ENCODE measurements at places on chromosomes 13 and 19.

- no peak for DNase-seq
These were observed 71.9 kb upstream of the IPO5 start for GRCh38 chr13:97881556-97881955.

- no peak for DNase-seq
These were observed 32.8 kb upstream of the NANOS3 start for GRCh38 chr19:13844130-13844631.

DNA sequence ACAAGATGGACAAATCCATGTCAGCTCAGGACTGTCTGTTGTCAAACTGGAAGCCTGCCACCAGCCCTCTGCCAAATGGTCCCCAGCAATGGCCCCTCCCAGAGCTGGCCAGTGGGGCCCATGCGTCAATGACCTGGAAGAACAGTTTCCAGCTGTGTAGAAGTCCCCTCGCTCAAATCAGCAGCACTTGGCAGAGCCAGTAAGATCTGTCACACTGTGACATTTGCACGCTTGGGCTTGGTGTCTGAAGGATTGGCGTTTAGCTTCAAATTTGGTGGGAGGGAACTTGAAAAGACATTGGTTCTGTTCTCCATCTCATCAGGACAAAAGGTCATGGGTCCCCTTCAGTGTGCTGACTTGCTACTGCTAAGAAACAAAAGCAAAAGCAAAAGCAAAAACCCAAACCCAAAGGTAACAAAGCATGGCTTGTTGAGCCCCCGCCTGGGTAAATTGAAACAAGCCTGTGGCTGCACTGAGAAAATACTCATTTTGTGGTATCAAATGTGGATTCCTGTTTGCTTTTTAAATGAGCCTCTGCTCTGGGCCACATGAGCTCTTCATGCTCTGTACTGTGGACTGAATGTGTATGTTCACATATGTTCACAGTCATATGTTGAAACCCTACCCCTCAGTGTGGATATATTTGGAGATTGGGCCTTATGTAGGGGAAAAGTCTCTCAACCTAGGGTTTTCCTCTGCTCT, 253.6 kb upstream of the MAB21L1 start:
- no peak for DNase-seq

DNA sequence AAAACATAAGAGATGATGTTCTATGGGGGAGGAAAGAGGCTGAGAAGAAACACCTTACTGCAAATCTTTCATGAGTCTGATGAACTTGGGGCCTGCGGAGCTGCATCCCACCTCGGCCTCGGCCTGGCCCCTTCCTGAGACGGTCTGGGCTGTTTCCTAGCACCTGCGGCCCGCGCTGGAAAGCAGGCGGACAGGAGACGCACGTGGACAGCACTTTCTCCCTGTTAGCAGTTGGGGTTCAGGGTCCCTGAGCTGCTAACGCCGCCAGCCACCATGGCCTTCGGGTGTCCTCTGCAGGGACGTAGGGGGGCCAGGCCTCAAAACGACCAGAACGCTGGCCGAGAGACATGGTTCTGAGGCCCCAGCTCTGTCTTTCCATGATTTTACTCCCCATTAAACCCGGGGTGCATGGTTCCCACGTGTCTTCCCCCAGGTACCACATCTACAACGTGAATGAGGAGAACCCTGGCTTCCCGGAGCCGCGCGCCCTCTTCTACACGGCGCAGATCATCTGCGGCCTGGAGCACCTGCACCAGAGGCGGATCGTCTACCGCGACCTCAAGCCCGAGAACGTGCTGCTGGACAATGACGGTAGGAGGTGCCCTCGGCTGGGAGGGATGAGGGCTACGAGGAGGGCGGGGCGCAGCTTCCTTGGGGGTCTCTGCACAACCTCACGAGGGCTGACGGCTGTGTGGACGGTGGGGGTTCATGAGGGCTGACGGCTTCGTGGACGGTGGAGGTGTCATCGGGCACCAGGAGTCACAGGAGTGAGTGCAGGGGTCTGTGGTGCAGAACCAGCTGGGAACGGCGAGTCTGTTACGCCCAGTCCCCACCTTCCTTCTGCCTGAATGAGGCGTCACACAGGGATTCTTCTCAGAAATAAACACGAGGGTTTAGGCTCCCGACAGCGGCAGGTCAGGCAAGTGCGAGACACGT, 4.3 kb downstream of the GRK1 start:
- DNase-seq = no peak

DNA sequence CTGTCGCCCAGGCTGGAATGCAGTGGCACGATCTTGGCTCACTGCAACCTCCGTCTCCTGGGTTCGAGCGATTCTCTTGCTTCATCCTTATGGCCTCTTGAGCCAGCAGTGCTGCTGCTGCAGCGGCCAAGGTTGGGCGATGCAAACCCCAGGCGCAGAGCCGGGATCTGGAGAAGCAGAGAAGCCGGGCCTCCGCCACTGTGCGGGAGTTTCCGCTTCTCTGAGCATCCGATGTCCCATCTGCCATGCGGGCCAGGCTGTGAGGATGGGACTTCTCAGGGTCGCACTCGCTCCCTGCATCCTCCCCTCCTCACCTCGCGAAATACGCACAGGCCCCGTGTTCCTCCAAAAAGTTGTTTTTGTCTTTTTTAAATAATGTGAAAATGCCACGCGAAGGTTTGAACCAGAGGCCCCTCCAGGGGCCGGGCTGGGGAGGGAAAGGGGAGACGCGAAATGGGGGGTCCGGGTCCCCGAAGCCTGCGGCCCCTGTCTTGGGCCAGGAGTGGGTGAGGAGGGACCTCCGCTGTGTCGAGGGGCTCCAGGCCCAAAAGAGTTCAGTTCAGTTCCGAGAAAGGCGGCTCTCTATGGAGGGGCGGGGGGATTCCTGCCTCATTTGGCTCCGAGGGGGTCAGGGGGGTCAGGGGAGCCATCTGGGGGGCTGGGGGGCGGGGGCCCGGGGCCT, 15.9 kb downstream of the CYTH2 start:
- no peak for DNase-seq

DNA sequence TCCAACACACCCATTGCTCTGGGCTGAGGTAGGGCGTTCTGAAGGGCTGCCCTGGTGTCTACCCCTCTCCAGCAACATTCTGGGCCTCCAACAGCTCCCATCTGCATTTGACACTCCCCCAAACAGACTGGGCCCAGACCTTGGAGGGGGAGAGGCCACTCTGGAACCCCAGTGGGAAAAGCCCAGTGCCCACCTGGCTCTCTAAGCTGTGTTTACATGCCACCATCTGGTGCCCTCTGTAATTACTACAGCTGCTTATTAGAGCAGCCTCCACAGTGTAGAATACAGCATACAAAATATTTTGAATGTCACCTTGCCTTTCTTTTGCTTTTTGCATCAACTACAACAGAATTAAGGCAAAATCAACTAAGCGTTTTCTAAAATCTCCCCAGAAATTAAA, 35.8 kb upstream of the TM9SF2 start:
- no peak for DNase-seq

DNA sequence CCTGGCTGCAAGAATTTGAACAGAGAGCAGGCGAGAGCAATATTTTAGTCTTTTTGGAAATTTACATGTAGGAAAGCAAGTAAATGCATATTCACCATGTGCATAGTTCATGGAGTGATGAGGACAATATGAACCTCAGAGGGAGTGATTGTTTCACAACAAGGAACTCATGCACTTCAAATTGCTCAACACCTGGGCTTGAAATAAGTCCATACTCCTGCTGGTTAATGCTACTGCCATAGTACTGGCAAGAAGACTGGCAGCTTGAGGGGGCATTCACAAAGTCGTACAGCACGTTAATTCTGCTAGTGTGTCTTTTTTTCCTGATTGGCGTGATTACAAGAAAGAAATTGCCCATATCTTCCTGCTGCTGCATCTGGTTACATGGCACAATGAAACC, 267.6 kb downstream of the PCDH17 start:
- no peak for DNase-seq

- DNase-seq = peak; percentile 74
These were observed 740 bp downstream of the WDFY2 start for GRCh38 chr13:51584731-51585672.

DNA sequence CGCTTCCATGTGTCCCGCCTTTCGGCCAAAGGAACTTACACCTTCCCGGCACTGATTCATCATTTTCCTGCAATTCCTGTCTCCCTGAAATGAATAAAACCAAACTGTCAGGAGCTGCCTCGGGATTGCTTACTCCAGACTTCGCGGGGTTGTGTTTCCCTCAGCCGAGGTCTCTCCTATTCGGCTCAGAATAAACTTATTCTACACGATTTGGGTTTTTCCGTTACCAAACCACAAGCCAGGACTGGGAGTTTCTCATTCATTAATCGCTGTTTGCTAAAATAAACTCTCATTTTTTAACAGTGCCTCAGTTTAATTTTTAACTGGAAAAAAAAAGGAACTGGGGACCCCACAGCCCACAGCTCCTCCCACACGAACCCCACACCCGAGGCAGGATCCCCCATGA, 667 bp downstream of the ZNF878 start:
- DNase-seq = no peak

GRCh38 chr13:39692660-39693438, 37.4 kb downstream of the COG6 start:
- DNase-seq = no peak

- DNase-seq = no peak
These were observed 43.9 kb downstream of the RCBTB2 start for GRCh38 chr13:48488995-48489394.

DNA sequence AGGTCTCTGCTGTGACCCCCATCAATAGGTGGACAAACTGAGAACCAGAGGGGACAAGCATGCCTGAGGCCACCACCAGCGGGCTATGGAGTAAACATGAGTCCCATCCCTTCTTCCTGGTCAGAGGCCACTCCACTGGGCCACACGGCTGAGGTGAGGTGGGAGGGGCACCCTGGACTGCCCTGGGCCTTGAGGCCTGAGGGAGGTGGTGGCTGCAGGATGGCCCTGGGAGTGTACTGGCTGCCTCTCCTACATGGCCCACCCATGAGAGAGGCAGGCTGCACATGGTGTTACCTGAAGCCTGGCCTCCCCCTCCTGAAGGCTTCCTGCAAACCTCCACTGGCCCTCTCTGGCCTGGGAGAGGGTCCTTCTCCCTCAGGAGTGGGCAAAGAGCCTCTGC, 222.4 kb downstream of the TUBA3C start:
- no peak for DNase-seq

DNA sequence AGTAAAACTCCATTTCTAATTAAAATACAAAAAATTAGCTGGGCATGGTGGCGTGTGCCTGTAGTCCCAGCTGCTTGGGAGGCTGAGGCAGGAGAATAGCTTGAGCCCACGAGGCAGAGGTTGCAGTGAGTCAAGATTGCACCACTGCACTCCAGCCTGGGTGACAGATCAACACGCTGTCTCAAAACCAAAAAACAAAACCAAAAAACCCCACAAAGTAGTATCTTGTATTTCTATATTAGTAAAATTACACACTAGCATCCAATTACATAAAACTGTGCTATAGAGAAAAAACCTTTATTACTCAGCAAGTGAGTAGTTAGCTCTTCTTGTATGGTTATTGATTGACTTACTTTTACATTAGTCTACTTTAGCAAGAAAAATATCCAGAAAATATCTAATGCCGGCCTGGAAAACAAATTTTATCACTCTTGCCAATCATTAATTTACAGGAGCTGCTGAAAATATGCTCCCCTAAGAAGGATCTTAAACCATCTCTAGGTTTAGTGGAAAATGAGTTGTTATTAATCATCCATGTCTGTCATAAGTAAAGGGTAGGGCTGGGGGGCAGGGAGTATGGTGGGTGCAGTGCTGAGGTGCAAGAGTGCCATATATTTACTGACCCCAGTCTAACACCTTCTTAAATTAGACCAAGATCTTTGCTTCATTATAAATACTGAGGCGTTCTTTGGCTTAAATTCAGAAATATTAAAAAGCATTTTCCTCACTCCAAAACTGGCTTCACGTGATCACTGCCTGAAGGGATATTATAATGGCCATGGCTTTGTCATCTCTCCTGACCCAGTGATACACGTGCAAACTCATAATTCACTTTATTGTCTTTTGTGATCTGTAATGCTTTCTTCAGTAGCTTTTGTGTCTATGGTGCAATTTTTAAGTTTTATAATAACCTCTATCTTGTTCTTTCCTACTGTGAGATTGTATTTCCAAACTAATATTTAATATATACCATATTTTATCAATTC, 44.1 kb downstream of the UBL3 start:
- peak; percentile 45 for DNase-seq

DNA sequence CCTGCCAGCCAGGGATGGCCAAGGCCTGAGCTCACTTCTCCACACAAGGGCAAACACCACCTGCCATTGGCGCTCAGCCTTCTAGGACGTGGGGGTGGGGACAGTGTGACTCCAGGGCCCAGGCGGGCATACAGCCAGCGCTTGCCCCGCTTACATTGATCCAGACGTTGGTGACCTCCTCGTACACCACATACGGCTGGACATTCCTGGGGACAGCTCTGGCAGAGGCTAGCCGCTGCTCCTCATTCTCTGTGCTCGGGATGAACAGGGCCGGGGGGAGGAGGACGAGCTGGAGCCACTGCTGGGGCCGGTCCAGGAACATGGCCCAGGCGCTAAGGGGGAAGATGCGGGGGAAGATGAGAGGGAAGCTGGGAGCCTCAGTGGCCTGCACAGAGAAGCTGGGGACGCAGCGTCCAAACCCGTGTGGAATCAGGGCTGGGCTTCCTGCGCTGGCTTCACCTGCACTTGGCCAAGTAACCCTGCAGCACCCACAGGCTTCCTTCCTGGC, 25.1 kb upstream of the MYDGF start:
- no peak for DNase-seq

- no peak for DNase-seq
These were observed 9.7 kb downstream of the CLEC4G start for GRCh38 chr19:7722231-7722651.

DNA sequence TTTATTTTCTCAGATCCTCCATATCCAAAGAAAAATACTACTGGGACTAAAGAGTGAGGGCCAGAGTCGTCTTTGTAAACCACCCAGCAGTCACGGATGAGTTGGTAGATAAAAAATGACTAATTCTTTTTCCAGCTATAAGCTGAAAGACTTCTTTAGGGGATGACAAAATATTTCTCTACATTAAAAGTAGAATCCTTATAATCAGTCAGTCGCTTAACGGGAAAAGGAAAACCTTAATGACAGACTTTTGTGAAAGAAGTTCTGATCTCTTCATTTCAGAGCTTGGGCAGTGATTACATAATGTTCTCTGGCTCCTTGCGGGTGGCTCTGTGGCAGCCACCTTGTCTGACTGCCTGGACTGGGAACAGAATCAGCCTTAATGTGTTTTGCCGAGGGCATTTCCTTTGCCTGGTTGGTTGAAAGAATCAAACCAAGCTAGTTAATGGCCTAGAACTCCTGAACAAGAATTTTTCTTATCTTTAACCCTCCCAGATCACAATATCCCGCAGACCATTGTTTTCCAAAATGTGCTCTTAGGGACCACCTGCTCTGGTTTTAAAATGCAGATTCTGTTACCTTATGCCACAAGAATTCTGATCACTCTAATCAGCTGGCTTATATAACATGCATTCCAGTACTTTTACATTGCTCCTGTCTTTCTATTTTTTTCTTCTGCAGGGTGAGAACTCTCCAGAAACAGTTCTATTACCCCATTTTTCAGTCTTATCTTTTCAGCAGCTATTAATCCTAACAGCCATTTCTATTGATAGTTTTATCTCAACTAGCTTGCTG, 2.5 kb downstream of the ITM2B start:
- no peak for DNase-seq

Data from activated CD4-positive, alpha-beta T cell treated with anti-CD3 and anti-CD28 coated beads for 48 hours (primary cell).